ENCODE measurements at places on chromosomes 3 and 15. TPM values are rescaled to one million over a fixed set of nuclear protein-coding genes. Genes with fewer than 3 reads are reported as not detected.

The CLDN16 gene
- 0.37 TPM for total RNA-seq

DNA sequence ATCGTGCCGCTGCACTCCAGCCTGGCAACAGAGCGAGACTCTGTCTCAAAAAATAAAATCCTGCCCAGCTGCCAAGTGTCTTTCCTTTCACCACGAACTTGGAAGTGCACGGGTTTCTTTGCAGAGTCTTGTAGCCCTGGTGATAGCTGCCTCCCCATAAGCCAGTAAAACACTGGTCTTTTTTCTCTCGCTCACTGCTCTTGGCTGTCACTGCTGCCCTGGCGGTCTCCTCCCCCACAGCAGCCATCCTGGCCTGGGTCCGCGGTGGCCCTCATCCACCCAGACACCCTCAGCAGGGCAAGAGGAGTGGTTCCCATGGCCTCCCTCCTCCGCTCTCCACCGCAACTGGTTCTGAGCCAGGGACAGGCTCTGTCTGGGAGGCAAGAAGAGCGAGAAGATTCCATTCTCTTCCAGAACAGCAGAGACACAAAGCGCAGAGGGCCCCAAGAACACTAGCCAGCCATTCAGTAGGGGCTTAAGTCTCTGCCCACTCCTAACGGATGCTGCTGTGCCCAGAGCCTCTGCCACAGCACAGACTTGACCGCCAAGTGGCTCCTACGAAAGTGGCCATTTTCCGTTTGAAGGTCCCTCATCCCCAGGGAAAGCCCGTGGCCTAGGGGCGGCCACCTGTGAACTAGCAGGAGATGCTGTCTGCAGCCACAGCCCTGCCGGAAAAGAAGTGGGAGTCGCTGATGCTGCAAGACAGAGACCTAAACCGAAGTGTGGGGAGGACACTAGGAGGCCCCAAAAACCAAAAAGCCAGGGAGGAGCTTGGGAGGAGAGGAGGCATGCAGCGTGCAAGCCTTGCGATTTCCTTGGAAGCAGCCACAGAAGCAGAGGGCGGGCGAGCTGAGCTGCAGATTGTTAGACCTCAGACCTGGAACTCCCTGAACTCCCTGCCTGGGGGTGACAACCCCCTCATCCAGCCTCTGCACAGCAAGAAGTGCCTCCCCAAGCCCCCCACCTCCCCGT, 44.1 kb downstream of the KLHL25 start:
- DNase-seq: no peak

GRCh38 chr3:10521772-10522441, 16.5 kb upstream of the ATP2B2 start:
- no peak for DNase-seq

- DNase-seq: no peak
Observed at GRCh38 chr3:15267502-15267901, 61.5 kb downstream of the CAPN7 start.

The HEMK1 gene
- 15.0 TPM for total RNA-seq

The CHRNA7 gene
- total RNA-seq: 3.8 TPM

DNA sequence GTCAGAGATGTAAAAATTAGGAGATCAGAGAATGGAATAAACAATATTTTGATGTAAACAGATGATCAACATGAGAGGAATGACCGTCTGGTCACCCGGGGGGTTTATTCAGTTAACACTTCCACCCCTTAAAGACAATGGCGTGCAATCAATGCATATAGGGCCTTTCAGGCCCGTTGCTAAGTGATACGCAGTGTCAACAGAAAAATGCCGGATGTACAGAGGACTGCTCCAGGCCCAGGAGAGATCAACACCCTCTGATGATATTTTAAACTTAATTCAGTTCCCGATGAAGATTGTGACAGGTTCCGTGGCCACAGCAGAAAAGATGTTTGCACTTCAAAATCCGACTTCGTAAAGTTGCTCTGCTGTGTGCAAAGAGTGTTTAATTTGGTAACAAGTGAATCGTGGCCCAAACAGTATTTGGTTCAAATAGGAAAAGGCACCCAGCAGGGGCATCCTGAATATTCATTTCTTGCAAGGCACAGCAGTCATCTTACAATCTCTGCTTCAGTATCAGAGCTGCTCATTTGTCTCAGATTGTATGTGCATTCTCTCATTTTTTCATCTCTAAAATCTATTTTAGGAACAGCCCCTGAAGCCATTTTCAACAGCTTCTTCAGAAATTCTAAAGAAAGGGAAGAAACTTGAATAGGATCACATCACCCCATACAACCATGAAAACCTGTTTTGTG, 72.6 kb downstream of the FOXB1 start:
- no peak for DNase-seq

DNA sequence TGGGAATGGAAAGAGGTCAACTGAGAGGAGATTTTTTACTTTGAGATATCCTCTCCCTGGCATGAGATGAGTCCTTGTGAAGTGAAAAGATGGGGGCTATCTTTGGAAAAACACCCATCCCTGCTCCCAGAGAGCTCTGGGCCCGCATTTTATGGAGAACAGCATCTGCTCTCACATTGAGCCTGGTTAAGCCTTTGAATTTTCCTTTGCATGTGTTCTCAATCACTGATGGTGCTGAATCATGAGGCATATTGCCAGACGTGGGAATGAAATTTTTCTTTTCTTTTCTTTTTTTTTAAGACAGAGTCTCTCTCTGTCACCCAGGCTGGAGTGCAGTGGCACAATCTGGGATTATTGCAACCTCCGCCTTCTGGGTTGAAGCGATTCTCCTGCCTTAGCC, 24.4 kb downstream of the TMEM45A start:
- DNase-seq: no peak

DNA sequence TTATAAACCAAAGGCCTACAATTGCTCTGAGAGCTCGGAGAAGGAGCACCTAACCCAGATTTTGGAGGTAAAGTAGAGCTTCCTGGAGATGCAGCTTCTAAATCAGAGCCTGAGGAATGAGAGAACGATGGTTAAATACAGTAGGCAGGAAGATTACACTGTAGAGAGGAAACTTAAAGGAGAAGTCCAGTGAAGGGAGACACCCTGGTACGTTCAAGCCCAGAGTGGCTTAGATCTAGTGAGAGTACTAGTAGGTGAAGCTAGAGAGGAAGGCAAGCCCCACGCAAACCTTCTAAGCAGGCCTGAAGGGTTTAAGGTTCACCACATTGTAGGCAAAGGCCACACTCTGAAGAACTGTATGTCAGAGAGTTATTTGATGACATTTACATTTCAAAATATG, 33.4 kb downstream of the SLC49A4 start:
- DNase-seq: no peak

DNA sequence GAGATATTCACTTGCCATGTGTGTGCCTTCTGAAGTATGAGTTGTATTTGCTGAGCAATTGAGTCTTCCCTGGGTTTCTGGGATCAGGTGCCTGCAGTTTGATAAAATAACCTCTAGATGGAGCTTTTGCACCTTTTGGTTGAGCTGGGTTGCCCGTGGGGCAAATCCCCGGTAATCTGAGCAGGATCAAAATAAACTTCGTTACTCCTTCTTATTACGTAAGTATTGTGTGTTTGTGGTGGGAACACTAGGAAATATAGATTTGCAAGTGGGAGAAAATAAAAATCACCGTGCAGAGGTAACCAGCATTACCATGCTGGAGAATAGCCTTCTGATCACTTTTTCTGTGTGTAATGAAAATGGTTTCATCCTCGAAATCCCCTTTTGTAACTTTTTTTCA, 277.4 kb upstream of the NR2E3 start:
- no peak for DNase-seq

DNA sequence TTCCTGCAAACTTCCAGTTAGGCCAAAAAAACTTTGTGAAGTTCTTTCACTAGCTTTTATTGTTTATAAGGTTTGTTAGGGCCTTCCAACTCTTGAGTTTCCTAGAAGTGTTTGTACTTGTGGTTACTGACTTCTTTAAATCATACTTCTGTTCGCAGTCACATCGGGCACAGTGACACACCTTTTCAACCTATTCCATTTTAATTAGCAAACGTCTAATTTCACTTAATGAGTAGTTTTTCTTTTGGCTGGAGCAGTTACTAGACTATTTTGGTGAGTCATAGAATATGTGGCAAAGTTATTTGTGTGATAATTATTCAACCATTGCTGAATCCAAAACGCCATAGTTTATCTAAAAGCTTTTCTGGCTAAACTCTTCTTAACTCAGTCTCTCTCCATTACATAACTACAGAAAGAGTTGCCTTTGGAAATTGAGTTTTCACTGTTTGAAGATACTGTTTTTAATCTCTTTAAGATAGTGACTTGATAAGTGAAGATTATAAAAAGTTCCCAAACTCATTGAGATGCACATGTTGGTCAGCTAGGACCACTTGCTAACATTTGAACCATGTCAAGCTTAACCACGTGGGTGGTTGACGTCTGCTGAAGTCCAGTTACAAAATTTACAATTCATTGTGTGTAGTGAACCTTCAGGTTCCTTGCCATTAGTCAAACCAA, 21.5 kb downstream of the CNOT10 start:
- no peak for DNase-seq

The APBA2 gene
- total RNA-seq: 12.8 TPM

- no peak for DNase-seq
Observed at GRCh38 chr3:20646425-20646824, 460.4 kb upstream of the SGO1 start.

Measured in urinary bladder (tissue), 4 donors.